Stimulated activated CD4-positive, alpha-beta T cell treated with anti-CD3 and anti-CD28 coated beads, Interleukin-1b, Interleukin-23, amount 100 ng/mL, for 48 hours (primary cell): ENCODE measurements at places on chromosomes 12 and 14.

GRCh38 chr14:44620121-44621019 lies 113.3 kb upstream of the FSCB start:
- DNase-seq = no peak

DNA sequence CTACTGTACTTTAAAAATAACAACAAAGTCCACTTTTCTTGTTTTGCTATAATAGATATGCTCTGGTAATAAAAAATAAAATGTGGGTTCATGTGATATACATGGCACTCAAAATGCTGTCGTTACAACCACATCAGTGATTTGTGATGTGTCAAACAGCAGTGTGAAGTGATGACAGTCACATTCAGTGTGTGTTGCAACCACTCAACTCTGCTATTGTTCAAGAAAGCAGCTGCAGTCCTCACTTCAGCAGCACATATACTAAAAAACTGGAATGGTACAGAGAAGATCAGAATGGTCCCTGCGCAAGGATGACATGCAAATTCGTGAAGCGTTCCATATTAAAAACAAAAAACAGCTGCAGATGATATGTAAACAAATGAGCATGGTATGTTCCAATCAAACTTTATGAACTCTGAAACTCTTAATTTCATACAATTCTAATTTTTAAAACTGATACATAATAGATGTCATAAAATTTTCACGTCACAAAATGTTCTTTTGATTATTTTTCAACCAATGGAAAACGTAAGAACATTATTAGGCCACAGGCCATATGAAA lies 6.7 kb downstream of the TRMT5 start:
- DNase-seq = no peak

DNA sequence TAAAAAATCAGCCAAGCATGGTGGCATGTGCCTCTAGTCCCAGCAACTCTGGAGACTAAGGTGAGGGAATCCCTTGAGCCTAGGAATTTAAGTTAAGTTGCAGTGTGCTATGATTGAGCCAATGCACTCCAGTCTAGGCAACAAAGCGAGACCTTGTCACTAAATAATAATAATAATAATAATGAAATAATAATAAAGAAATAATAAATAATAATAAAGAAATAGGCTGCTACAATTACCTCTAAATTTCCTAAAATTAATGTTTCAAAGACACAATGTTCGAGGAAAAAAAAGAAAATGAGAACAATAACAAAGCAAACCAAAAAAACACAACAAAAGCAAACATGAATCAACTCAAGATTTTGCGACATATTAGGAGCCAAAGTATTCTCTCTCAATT lies 29.7 kb downstream of the RALGAPA1 start:
- no peak for DNase-seq

DNA sequence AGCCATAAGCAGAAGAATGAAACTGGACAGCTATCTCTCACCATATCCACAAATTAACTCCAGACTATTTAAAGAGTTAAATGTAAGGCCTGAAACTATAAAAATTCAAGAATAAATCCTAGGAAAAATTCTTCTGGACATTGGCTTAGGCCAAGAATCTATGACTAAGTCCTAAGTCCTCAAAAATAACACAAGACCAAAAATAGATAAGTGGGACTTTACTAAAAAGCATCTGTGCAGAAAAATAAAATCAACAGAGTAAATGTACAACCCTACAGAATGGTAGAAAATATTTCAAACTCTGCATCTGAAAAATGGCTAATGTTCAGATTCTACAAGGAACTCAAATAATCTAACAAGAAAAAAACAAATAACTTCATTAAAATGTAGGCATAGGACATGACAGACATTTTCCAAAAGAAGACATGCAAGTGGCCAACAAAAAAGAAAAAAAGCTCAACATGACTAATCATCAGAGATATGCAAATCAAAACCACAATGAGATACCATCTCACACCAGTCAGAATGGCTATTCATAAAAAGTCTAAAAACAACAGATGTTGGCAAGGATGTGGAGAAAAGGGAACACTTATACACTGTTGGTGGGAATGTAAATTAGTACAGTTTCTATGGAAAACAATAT lies 61.0 kb upstream of the PPFIA2 start:
- DNase-seq = no peak

- no peak for DNase-seq
These were observed 3.6 kb upstream of the VRK1 start for GRCh38 chr14:96793547-96793946.

- DNase-seq = peak; percentile 21
These were observed 16.7 kb downstream of the OR9K2 start for GRCh38 chr12:55142669-55143565.

DNA sequence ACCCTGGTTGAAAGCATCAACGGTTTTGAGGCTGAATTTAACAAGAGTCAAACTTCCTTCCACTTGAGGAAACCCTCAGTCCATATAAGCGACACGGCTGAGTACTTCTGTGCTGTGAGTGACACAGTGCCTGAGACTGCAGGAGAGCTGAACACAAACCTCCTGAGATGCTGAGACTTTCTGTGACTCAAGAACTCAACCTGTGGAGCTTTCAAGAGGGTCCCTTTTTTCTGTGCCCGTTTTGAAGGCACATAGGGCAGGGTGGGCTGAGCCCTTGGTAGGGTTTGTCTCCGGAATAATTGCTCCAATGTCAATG lies 305.3 kb upstream of the OR4E1 start:
- DNase-seq = no peak

DNA sequence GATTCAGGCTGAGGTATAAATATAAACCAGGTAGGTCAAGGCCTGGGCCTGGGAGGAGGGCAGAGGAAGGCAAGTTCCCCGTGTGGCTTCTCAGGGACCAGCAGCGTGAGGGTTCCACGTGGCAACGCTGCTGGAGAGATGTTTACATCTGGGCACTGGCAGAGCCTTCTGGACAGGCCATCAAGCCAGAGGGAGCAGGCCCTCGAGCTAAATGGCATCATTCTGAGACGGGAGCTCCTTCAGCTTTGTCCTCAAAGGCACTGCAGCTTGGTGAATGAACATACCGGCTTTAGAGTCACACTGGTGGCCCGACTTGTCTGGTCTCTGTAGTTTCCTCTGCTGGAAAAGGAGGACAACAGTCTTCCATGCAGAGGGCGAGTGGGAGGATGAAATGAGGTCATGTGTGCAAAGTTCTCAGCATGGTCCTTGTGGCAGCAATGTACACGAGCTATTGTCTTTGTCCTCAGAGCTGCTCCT lies 231.3 kb downstream of the ZFP36L1 start:
- no peak for DNase-seq

- no peak for DNase-seq
These were observed 57.2 kb upstream of the ZDHHC17 start for GRCh38 chr12:76706761-76707160.

DNA sequence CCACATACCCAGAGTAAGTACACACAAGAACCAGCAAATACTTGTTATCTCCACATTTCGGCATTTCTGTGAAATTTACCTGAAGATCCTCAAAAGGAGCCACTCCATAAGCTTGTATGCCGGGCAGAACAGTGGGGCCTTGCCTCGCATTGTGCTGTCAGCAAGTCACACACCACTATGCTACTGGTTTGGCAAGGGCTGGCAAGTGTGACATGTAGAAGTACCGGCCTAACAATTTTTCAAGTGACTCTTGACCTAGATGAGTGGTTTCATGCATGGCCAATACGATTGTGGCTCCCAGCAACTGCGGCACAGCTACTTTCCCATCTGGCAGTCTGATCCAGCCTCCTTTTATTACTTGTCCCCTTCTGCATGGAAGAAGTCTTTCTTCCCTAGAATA lies 69.8 kb downstream of the GAS2L3 start:
- DNase-seq = no peak
